ENCODE measurements at places on chromosomes 1 and 21.

DNA sequence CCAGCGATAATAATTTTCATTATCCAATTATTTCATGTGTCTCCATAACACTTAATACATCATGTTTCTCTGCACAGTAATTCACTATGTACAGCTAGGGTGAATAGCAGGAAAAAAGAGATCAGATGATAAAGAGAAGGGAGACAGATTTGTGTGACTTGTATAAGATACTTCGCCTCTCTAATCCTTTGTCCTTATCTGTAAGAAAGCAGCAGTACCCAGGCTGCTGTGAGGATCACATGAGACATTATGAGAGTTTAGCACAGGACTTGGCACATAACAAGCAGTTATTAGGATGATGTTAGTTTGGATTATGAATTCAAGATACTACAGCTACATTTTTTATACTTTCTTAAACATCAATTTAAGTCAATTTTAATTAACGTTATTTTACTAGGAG is 6.3 kb downstream of the ERG start:
- DNase-seq, result no peak

DNA sequence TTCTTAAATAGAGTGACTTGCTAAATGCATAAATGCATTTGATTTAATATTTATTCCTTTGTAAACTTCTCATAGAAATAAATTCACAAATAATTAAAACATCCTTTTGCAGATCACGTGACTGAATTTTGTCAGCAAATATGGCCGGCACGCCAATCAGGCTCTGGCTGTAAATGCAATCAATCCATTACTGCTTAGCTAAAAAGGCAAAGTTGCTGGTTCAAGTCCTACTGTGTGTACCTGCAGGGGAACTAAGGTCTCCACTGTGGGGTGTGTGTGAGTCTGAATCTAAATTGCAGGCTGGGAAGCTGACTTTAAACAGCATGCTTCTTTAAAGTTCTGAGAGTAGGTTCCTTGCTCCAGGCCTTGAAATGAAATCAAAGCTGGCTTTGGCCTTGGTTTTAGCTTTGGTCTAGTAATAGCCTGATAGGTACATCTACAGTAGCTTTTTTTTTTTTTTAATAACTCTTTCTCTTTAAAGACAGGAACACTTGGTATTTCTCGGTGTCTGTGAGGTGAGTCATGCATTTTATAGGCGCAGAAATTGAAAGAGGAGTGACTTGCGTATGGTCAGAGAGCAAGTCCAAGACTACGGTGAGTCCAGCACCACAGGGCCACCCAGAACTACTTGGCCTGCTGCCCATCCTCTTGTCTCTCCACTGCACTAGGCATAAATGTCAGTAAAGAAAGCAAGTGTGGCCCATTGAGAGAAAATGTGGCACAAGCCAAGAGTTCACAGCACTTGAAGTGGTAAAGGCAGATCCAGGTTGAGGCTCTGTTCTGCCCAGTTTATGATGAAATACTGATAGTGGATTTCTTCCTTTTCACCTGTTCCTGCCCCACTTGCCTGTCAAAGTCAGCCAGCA is 36.2 kb upstream of the LYST start:
- peak; percentile 79 for DNase-seq

- DNase-seq, result no peak
Measured at GRCh38 chr1:27427329-27427728, 34.9 kb downstream of the GPR3 start.

- DNase-seq, result no peak
Measured at GRCh38 chr1:167710836-167711235, 10.9 kb upstream of the MPZL1 start.

DNA sequence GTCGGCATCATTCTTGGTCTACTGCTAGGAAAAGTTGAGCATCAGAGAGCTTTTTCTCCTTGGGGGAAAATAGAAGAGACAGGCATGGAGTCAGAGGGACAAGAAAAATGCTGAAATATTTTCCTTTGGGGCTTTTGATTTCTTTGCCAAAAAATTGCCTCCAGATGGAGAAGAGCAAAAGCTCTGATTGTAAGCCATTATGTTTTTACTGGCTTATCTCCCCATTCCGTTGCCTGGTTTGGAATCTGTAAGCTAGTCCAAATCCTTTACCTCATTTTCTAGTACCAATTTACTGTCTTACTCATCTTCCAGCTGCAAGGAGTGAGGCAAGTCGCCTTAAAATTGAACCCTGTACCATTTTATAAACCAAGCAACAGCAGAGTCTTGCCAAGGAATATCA is 23.3 kb upstream of the NBL1 start:
- DNase-seq, result no peak

DNA sequence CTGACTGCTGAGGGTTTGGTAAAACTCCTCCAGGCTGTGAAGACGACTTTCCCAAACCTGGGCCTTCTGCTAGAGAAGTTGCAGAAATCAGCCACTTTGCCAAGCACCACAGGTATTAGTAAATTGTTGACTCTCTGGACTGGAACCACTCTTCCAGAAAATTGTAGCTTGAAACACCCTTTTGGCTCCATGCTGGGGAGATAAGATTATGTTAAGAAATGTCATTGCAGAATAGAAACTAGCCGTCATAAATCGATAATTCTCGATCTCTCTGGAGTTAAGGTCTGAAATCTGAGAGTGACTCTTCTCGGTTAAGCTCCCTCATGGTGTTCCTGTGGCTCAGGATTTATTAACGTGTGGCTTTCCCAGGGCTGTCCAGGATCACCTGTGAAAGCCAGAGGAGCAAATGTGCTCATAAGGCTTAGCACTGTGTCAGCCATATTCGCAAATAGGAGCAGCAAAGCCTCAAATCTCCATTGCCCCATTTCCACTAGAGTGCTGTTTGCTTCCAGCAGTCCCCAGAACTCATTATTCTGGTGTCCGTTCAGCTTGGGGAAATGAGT is 54.6 kb downstream of the ZBTB40 start:
- DNase-seq, result no peak

DNA sequence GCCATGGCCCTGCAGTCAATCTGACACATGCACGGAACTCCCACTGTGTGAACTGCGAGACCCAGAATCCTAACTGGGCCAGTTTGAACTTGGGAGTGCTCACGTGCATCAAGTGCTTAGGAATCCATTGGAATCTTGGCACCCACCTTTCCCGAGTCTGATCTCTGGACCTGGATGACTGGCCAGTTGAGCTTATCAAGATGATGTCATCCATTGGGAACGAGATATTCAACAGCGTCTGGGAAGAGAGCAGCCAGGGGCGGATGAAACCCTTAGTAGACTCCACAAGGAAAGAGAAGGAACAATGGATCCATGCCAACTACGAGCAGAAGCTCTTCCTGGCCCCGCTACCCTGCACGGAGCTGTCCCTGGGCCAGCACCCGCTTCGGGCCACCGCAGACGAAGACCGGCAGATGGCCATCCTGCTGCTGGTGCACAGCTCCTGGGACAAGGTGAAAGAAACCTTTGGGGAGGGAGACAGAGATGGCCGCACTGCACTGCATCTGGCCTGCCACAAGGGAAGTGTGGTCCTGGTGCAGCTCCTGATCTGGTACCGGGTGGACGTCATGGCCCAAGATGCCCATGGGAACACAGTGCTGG is 3.1 kb upstream of the TDRD5 start:
- no peak for DNase-seq

DNA sequence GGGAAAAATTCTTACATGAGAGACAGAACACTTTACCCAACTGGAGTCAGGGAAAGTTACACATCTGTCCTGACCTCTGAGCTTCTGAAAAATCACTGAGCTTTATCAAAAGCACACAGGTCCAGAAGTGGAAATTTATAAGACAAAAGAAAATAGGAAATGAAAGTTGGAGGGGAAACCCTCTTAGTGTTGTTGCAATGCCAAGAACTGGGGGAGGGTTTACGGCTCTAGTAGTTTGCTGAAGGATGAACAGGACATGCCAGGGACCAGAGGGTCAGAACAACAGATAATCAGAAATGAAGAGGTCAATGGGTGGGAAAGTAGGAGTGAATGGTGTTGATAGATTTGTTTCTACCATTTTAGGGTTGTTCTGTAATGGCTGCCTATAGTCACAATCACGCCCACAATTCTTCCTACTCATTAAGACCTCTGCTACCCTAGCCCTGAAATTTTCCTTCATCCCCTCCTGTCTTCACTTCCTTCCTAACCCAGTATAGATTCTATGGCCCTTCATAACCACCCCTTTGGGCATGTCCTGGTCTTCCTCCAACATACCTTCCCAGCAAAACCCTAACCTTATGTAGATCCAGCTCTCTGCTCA is 30.3 kb upstream of the FMOD start:
- no peak for DNase-seq

DNA sequence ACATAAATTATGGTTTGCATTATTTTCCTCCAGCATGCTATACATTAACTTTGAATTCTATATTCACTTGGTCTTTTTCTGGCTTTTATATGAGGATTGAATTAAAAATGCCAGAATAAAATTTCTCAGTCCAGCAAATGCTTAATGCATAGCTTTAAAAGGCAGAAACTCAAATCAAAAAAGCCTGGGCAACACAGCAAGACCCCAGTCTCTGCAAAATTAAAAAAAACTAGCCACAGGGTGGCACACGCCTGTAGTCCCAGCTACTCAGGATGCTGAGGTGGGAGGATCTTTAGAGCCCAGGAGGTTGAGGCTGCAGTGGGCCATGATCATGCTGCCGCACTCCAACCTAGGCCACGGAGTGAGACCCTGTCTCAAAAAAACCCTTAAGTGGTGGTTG is 19.8 kb downstream of the ATP1B1 start:
- no peak for DNase-seq

DNA sequence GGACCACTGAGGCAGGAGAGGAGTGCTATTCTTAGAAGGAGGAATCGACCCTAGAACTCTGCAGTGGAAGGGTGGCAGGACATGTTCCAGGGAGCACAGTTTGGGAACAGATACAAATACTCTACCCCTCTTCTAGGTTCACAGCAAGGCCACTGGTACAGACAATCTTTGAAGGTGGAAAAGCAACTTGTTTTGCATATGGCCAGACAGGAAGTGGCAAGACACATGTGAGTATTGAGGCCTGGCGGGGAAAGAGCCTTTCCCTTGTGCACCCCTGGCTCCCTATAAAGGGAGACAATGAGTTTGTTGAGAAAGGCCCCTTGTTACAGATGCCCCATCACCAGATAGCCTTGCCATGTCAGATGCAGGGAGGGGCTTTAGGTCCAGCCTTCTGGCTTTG is 17.8 kb downstream of the KIF2C start:
- DNase-seq, result no peak

- no peak for DNase-seq
Measured at GRCh38 chr1:179910934-179911333, 28.8 kb downstream of the TOR1AIP1 start.

DNA sequence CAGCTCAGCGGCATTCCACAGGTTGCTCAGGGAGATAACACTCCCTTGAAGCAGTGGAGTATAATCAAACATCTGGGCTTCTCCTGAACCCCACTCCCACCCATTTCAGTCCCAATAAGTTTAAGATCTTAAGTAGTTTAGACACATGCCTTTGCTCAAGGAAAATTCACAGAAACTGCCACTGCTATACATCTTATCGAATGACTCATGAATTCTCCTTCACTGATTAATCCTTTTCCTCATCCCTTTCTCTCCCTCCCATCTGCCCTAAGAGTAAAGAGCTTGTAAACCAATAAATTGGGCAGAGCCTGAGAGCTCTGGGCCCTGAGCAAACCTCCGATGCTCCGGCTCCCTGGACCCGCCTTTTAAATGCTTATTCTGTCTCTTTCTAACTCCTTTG is 10.2 kb downstream of the VN1R5 start:
- no peak for DNase-seq

DNA sequence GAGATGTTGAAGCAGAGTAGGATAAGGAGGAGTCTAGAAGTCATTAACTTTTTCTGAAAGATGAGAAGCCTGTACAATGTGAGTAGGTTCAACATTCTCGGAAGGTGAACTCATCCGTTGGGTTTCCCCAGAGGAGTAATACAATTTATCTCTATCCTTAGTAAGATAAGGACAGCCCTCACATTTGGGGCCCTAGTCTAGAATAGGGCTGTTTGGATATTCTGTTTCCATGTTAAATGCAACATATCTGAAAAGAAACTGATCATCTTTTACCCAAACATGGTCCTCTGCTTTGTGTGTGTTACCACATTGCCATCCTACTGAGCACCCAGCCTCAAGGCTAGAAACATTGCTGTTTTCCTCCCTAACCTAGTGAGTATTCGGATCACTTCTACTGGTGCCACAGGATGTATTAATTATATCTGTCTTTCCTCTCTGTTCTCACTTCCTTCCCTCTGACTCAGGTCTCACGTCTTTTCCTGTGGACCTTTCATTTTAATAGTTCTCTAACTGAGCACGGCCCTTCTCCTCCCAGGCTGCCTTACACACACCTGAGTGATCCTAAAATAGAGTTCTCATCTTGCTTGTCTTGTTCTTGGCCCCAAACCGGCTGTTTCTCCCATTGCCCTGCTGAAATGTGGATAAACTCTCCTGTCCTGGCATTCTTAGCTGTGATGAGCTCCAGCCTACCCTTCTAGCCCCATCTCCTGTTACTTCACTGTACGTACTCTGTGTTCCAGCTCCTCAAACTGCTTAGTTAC is 91.7 kb downstream of the CDC14A start:
- peak; percentile 22 for DNase-seq

DNA sequence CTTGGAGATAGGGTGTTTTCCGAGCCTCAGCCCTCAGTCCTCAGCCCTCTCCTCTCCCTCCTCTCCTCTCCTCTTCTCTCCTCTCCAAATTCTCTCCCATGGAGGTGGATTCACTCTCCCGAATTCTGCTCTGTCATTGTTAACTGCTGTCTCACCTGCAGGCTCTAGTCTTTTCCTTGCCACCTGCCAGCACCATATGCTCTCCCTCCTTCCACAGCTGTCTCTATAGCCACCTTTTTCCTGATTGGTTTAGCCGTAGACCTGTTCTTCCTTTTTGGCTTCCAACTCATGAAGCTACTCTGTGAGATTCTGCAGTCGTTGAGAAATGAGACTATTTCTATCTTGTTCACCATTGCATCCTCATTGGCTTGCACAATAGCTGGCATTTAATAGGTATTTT is 19.7 kb downstream of the COG2 start:
- no peak for DNase-seq

GRCh38 chr1:173554089-173554488 is 48.8 kb downstream of the SLC9C2 start:
- no peak for DNase-seq

DNA sequence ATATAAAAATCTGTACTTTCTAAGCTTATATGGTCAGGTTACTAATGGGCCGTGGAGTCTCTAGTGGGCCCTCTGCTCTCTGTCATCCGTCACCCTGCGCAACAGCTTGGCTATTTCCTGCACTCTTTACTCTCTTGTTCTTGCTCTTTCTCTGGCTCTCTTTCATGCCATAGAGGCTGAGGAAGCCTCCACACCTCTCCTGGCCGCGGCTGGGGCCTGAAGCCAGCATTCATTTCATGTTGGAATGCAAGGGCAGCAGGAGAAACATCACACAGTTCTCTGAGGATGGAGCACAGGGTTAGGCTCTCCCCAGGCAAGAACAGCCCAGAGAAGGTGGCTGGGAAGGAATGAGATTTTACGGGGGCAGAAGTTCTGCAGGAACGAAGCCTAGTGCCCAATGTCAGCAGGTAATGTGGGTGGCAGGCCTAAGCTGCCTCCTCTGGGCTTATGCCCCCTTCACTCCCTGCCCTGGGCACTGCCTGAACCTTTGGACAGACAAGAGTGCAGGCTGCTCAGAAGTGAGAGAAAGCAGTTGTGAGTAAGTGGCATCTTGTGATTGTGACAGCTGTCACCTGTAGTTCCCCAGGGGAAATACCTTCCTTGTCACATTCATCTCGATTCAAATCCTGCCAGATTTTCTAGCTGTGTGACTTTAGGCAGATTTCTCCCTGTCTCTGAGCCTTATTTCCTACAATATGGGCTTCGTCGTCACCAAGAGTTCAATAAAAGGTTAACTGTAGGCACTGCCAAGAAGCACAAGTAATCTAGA is 3.6 kb upstream of the FHAD1 start:
- no peak for DNase-seq

All from HTR-8/SVneo (cell line).